ENCODE measurements at places on chromosomes 1 and 21.

GRCh38 chr1:226279498-226279897, 29.5 kb downstream of the LIN9 start:
- DNase-seq = peak; percentile 5

DNA sequence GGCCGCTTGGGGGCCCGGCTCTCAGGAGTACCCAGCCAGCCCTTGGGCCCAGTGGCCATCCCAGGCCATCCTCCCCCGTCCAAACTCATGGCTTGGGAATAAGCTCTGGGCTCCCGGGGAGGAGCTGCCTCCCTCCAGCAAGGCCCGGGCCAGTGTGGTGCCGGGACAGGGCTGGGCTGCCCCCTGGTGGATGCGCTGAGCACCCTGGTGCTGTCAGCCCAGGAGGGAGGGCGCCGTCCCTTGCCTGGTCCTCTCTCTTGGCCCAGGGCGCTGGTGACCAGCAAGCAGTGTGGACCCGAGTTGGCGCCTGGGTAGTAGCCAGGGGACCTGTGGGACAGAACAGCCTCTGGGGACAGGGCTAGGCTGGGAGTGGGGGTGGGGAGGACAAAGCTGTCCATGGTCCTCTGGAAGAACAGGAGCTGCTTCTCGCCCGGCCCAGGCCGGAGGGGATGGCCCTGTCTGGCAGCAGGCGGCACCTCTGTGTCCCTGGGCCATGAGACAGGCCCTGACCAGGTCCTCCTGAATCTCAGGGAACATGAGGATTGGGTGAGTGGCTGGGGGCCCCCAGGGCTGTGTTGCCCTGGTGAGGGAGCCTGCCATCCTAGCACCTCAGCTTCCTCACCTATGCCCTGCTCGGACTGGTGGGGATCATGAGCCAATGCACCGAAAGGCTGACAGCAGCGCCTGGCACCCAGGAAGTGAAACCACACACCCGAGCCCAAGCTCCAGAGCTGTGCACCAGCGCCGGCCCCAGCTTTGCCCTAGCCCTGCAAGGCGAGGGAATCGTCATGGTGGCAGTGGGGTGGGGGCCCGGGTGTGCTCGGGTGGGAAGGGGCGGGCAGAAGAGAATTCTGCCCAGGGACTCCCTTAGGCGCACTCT, 9.4 kb downstream of the MORN1 start:
- peak; percentile 71 for DNase-seq

DNA sequence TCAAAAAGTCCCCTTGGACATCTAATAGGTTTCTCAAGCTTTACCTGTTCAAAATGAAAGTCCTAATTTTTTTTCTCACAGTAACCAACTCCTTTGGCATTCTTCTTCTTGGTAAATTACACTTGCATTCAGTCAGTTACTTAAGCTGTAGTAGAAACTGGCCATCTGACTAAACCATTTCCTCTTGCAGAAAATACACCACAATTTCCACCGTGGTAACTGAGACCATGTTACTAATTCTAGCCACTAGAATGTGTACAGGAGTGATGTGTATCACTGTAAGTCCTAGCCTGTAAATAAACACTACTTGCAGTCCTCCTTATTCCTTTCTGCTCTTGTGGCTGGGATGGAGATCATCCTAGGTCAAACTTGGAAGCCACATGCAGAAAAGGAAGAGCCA, 965.4 kb upstream of the TMPRSS15 start:
- no peak for DNase-seq

- no peak for DNase-seq
Observed at GRCh38 chr1:101520302-101520701, 283.5 kb downstream of the S1PR1 start.

DNA sequence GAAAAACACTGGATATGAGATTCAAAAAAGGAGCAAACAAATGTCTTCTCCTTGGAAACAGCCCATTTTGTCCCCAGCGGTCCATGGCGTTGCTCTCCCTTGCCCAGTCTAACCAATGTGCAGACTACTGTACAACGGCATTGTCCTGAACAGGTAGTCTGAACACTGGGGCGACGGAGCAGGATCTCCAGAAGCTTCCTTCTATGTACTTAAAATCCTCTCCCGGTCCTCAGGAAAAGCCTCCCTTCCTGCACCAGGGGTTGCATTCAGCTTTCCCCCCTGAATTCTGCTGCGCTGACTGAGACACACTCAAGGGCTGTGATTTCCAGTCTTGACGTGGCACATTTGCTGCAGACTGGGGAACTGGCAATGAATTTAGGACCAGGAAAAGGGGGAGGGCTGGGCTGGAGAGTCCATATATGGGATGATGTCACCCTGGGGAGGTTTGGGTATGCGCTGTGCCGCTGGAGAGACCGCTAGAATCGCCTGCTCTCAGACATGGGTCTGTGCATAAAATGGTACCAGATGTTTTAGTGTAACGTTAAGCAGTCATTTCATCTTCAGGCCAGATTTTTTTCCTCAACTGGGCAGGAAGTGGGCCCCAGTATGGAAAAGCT, 275.9 kb upstream of the C1orf105 start:
- no peak for DNase-seq

GRCh38 chr1:39358491-39358890, 132.9 kb upstream of the BMP8A start:
- no peak for DNase-seq

DNA sequence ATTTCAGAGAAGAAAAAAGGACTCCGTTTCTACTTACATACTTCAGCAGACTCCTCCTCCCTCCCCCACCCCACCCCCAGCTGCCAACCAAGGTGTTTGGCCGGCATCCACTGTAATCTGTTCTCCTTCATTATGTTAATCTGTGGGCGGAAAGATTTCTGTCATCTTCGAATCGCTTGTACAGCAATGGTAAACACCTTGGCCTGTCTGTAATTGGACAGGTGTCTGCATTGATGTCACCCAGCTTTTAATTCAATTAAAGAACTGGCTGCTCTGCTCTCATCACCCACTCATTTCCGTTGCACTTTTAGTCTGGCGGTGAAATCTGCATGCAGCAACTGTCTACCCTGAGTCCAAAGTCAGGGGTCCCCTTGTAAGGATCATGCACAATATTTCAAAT, 368.6 kb downstream of the USH2A start:
- DNase-seq = no peak

GRCh38 chr1:101330427-101331130, 93.8 kb downstream of the S1PR1 start:
- no peak for DNase-seq

DNA sequence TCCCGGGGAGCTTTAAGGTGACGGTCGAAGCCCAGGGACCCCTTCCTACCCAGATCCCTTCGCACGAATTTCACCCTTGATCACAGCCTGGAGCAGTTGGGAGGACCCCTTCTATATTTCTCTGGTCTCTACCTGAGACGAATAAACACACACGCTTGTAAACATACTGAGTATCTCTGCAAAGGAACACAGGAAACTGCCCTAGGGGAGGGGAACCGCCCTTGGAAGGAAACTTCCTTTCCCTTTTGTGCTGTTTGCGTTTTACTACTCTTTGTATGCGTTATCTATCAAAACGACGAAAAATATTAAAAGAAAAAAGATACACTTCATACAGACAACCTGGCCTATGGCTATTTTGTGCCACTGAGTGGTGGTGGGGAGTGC, 750 bp downstream of the NECAP2 start:
- DNase-seq = peak; percentile 28

DNA sequence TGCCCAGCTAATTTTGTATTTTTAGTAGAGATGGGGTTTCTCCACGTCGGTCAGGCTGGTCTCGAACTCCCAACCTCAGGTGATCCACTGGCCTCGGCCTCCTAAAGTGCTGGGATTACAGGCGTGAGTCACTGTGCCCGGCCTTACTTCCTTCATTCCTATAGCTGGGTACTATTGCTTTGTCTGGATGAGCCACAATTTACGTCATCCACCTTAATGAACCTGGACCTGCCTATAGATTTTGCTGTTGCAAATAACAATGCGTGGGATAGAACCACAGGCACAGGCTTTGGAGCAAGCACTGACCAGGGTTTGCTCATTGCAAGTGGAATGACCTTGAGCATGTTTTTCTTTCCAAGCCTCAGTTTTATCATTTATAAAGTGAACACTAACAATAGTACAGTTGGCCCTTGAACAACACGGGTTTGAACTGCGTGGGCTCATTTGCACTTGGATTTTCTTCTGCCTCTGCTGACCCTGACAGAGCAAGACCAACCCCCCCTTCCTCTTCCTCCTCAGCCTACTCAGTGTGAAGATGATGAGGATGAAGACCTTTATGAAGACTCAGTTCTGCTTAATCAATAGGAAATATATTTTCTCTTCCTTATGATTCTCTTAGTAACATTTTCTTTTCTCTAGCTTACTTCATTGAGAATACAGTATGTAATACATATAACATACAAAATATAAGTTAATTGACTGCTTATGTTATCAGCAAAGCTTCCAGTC, 33.3 kb upstream of the BECN2 start:
- no peak for DNase-seq

GRCh38 chr1:10903821-10904220, 107.4 kb upstream of the CASZ1 start:
- no peak for DNase-seq

DNA sequence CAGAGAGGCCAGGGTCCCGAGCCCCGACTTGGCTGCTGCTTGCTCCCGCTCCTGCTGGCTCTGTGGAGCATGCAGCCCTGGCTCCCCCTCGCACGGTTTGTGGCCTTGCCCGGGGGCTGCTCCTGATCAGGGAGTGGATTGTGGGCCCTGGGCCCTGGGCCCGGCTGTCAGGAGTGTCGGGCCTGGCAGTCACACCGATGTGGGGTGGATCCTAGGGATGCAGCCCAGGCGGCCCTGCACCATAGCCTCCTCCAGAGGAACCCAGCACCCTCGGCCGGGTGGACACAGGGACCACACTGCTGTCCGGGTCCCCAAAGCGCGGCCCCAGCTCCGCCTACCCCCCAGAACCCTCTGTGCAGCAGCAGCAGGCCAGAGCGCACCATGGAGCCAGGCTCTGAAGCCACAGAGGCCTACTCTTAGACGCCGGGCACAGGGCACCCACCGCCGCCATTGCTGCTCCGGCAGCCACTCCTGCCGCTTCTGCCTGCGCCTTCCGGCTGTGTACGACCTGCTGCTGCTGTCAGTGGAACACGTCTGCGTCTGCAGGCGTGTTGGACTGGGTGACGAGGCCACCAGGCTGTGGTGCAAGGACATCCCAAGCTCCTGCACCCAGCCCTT, 9.4 kb downstream of the SLX9 start:
- no peak for DNase-seq

DNA sequence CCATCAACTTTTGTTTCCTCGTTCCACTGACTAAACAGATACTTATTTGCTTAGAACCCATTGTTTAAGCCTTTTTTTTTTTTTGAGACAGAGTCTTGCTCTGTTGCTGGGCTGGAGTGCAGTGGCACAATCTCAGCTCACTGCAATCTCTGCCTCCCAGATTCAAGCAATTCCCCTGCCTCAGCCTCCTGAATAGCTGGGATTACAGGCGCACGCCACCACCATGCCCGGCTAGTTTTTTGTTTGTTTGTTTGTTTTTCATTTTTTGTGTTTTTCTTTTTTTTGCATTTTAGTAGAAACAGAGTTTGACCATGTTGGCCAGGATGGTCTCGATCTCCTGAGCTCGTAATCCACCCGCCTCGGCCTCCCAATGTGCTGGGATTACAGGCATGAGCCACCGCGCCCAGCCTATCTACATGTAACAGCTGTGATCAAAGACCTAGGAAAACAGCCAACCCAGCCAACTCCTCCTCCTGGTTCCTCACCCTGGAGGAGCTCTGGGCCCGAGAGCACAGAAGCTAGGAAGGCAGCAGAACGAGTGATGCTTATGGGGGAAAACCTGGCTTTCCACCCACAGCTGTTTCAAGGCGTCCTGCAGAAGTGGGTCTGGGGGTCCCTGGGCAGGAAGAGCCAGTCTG, 32.9 kb downstream of the KCNN3 start:
- DNase-seq = no peak

DNA sequence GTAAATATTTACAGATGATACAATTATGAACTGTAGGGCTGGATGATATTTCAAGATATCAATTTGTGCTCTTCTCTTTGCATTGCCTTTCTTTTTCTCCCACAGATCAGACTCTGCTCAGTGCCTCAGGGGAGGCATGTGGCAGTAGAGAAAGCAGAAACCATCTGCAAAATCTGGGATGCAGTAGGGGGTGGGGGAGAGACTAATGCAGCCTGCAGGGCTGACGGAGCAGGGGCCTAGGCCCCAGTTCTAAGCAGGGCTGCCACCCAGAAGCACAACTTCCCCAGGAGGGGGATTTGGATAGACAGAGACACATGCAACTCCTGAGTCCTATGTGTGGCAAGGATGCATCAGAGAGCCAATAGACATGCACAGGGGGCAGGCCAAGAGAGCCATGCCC, 511.6 kb downstream of the SMYD3 start:
- DNase-seq = no peak

GRCh38 chr21:36186506-36187399, 30.1 kb downstream of the DOP1B start:
- DNase-seq = no peak

- no peak for DNase-seq
Observed at GRCh38 chr1:31571340-31572295, 4.7 kb upstream of the TINAGL1 start.

GRCh38 chr21:33834801-33835500, 80.7 kb downstream of the ATP5PO start:
- DNase-seq = no peak

GRCh38 chr1:8448911-8449661, 131.2 kb downstream of the SLC45A1 start:
- DNase-seq = no peak

GRCh38 chr1:43885279-43885801, 48.3 kb upstream of the ARTN start:
- no peak for DNase-seq

- DNase-seq = no peak
Observed at GRCh38 chr21:14956807-14957206, 108.0 kb downstream of the NRIP1 start.

DNA sequence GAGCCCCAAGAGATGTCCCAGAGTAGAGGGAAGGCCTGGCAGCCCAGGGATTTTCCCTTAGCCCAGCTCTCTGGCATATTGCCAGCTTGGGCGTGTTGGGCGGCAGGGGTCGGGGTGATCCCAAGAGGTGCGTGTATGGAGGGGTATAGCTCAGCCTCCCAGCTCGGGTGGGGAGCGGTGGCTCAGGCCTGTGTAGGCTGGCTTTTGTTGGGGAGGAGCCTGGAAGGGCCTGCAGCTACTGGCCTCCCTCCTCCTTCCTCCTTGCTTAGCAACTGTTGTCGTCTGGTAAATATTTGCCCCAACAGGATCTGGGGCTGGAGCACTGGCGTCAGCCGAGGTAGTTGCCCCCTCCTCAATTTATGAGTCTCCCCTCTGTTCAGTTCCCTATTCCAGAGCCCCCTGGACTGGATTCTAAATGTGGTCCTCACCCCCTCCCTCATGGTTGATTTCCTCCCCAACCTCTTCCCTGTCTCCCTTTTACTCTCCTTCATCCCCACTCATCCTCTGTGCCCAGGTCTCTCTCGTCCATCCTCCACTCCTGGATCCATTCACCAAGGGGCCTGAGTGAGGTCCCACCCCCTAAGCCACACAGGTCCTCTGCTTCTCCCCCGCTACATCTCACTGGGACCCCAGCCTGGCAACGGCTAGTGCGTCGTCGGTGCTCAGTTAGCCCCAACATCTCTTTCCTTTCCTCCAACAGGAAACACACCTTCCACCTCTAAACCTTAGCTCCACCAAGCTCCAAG, 10.3 kb upstream of the LMNA start:
- peak; percentile 78 for DNase-seq

- DNase-seq = peak; percentile 27
Observed at GRCh38 chr1:110293601-110294104, 45.5 kb upstream of the RBM15 start.
